ENCODE measurements at places on chromosomes 16 and 17.
A peak's percentile ranks its signal among the peaks of the same experiment; 100 is the strongest.

DNA sequence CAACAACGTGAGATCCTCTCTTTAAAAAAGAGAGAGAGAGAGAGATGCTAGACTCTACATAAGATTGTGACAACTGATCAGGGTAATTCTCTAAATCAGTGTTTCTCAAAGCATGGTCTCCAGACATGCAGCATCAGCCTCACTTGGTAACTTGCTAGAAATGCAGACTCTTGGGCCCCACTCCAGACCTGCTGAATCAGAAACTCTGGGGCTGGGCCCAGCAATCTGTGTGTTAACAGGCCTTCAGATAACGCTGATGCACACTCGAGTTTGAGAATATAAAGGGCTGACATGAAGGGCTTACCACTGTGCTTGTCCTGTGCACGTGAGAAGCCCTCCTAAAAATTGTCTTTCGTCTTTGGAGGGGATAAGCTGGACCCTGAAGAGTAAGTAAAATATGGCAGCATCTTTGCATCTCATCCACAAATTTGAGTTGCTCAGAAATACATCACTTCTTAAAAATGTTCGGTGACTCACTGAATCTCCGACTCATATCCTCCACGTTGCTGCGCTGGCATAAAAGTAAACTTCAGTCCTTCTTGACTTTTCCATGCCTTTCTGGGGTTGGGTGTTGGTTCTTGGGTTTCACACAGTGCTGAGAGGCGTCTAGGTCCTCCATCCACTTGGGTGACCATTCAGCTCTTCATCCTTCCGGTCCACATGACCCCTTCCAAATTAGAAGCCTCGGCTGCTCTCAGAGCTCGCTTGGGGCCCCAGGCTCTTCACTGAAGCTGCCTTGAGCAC is 26.1 kb upstream of the KDM8 start:
- DNase-seq = no peak

DNA sequence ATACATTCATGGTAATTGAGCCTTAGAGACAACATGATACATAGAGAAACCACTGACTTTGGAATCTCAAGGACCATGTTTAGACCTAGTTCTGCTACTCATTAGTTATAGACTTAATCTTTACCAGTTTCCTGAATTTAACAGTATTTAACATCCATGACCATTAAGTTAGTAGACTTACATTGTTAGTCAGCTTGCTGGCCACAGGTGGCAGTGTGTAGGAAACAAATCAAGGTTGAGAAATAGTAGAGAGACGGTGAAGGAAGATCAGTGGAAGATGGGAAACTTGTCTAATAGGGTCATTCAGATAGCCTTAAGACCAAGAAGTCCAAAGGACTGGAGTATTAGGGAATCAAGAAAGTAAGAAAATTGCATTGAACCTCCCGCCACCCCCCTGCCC is 31.0 kb downstream of the OMG start:
- no peak for DNase-seq

DNA sequence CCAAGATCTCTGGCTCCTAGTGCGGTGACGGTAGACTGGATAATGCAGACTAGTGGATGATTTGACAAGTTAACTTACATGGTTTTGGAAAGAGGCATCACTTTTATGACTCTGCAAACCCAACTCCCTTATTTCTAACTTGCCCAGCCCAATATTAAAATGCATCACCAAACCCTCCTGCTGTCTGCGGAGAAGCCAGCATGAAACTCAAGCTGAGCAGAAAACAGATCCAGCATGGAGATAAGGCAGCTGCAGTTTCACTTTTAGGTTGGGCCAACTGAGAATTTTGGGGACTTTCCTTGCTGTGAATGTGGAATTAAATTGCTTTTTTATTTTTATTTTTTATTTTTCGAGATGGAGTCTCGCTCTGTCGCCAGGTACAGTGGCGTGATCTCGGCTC is 27.8 kb downstream of the CDH1 start:
- DNase-seq = no peak

DNA sequence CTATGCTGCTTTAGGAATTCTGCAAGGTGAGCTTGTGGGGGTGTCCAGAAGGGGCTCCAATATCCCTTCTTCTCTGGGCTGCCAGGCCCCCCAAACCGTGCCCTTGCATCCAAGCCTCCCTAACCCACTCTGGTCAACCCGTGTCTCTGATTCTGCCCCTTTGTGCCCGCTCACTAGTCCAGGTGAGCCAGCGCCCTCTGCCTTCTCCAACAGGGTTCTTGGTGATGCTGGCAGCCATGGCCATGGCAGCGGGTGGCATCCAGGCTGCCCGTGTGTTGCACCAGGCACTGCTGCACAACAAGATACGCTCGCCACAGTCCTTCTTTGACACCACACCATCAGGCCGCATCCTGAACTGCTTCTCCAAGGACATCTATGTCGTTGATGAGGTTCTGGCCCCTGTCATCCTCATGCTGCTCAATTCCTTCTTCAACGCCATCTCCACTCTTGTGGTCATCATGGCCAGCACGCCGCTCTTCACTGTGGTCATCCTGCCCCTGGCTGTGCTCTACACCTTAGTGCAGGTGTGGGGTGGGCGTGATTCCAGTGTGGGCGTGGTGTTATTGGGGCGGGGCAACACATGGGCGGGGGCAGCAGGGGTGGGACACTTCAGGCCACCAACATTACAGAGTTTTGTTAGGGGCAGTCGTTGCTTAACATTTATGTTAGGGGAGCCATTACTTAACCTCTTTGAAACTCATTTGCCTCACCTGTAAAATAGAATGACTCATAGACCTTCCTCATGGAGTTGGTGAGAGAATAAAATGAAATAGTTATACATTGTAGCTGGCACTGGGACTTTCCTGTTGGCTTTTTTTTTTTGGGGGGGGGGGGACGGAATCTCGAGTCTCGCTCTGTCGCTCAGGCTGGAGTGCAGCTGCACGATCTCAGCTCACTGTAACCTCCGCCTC is 31.4 kb downstream of the ANKRD40 start:
- DNase-seq = no peak

- no peak for DNase-seq
Observed at GRCh38 chr17:74374858-74375257, 7.6 kb downstream of the GPR142 start.

- no peak for DNase-seq
Observed at GRCh38 chr17:17104494-17104893, 62.2 kb downstream of the MPRIP start.

DNA sequence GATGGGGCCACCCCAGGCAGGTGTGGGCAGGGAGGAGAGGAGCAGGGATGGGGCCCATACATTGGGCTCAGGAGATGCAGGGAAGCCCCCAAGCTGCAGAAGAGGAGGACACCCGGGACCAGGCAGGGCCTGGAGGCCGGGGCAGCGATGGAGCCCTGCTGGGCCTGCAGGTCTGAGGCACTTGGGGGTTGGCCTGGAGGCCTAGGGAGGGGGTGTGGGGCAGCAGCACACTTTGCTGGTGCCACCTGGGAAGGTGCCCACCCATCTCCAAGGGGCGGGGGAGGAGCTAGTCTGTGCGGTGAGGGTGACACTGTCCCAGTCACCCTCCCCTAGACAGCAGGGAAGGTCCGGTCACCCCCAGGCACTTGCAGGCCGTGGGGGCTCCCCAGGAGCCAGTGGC is 6.4 kb upstream of the CCDC57 start:
- DNase-seq = no peak

- no peak for DNase-seq
Observed at GRCh38 chr17:70780031-70780430, 610.7 kb downstream of the KCNJ2 start.

DNA sequence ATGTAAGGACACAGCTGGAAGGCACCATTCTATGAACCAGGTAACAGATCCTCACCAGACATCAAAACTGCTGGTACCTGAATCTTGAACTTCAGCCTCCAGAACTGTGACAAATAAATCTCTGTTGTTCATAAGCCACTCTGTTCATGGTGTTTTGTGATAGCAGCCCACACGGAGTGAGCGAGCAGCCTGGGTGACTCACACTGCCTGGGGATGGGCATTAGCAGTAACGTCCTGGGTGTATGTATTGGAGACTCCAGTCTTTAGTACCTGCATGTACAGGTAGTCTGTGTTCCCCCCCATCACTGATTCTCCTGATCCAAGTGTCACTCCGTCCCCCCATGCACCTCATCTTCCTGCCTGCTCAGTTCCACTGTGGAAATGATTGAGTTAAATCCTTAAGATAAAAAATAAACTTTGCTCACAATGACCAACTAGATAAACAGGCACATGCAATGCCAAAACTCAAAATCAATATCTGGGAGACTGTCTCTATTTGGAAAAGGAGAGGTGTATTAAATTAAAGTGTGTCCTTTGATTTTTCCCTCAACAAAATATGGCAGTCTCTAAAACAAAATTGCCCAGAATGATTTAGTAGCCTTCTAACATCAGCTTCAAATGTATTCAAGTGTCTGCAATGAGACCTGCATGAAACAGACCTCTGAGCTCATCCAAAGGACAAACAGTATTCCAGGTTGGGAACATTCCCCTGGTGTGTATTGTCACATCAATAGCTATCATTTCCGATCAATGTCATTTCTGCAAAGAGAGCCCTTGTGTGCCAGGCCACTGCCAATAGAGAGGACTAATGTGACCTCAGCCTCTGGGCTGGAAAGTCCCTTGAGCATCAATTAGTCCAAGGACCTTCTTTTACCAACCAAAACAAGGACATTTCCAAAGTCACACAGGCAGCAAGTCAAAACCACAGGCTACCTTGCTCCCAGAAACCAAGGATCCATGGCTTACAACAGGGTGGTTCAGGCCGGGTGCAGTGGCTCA is 12.2 kb upstream of the VAT1L start:
- no peak for DNase-seq

DNA sequence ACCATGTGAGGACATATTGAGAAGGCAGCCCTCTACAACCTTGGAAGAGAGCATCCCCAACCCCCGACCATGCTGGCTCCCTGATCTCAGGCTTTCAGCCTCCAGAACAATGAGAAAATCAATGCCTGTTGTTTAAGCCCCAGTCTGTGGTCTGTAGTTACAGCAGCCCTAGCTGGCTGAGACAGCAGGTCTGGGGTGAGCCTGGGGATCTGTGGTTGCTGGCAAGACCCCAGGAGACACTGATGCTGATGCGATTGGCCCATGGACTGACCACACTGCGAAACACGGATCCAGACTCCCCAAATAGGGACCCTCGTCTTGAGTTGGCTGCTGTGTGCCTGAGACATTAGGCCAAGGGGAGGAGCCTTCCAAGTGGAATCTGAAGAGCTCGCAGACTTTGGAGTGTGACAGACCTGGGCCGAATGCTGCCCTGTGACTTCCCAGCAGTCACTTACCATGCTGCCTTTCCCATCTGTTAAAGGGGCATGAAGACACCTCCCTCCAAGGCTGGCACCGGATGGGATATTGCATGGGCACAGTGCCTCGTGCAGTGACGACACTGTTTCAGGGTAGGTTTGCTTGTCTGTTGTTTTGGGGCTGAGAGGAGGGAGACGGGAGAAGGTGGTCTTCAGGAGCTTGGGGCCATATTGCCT is 147.8 kb upstream of the RPL38 start:
- DNase-seq = no peak

- DNase-seq = peak; percentile 39
Observed at GRCh38 chr17:45270828-45271418, 9.0 kb upstream of the SPATA32 start.

- no peak for DNase-seq
Observed at GRCh38 chr17:80260791-80261158, at the start of gene RNF213. RNF213 (plus strand) TSS chr17:80260852; CDS start chr17:80263682, 2,830 bp downstream.

DNA sequence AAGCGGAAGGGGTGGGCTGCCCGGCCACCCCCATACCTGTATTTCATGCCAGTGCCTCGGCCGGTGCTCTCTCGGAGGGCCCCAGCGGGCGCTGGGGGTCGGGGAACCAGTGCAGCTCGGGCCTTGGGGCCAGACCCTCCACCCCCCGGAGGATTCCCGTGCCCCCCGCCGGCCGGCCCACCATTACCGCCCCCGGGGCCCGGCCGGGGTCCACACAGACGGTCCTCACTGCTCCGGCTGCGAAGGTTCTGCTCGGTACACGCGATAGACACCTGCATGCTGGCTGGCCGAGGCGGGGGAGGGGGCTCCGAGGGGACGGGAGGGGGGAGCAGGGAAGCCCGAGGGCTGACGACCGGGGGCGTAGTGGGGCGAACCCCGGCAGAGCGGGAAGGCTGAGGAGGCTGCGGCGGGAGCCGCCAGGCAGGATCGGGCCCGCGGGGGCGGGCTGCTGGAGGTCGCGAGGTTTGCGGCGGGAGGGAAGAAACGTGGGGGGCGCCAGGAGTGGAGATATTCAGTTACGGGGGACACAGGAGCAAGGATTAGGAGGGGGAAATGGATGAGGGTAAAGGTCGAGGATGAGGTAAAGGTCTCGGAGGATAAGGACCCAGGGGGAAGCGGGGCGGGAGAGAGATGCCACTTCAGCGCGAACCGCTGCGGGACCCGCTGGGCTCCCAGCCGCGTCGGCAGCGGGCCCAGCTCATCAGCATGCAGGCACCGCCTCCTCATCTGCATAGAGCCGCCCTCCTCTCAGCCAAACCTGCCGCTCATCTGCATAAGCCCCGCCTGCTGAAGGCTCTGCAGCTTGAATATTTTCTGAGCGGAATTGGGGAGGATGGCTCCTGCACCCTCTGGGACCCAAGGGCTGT is at the start of gene KCNAB3:
KCNAB3 (minus strand) TSS at position 699 of the 866 bp plus-strand sequence; CDS start at position 278, 421 bp downstream.
- peak; percentile 36 for DNase-seq

- DNase-seq = no peak
Observed at GRCh38 chr16:3152027-3152276, 17.1 kb downstream of the ZNF213 start.

GRCh38 chr17:83054518-83055125 is 24.8 kb upstream of the METRNL start:
- no peak for DNase-seq

DNA sequence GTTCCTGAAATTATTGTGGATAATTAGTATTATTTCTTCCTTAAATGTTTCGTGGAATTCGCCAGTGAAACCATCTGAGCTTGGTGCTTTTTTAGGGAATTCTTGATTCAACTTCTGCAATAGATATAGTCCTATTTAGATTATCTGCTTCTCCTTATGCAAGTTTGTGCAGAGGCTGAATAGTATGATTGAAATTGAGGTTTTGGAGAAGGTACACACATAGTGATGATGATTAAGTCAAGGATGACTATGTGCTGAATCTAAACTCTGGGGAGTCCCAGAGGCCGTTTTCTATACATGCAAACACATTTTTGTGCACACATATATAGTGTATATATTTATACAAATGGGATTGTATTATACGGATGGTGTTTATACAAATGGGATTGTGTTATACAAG is 5.2 kb upstream of the MYH4 start:
- no peak for DNase-seq

DNA sequence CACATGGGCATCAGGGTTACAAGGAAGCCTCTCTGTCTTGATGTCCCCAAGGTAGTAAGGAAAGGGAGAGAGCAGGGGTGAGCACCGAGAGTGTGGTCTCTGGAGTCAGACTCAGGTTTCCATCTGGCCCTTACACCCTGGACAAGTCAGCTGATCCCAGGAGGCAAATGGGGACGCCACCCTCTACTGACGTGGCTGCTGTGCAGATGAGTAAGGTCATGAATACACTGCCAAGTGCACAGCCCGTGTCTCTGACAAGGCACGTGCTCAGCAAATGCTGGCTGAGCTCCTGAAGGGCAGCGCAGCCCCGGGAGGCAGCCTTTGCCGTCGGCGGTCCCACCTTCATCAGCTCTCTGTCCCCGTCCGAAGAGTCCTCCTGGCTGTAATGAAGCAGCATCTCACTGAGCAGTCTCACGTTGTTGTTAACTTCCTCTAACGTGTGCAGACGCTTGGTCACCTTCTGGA is 19.4 kb downstream of the GGA3 start:
- no peak for DNase-seq

Measured in activated CD4-positive, alpha-beta T cell treated with anti-CD3 and anti-CD28 coated beads for 24 hours (primary cell).